ENCODE measurements at places on chromosomes 6 and 20.

DNA sequence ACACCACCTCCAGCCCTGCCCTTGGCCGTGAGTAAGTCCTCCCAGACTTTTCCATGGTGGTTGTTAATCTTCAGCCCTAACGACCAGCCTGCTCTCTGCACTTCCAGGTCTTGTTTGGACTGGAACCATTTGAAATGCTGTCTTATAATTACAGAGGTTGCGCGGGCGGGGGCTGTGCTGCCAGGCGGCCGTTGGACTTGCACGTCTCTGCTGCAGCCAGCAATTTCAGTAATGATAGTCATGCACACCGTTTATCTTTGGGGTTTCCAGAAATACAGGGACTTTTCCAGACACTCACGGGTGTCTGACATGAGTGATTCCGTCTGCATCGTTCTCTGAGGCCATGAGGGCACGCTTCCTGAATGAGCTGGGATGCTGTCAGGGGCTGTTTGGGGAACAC is 118.2 kb downstream of the BMP7 start:
- DNase-seq, result no peak

DNA sequence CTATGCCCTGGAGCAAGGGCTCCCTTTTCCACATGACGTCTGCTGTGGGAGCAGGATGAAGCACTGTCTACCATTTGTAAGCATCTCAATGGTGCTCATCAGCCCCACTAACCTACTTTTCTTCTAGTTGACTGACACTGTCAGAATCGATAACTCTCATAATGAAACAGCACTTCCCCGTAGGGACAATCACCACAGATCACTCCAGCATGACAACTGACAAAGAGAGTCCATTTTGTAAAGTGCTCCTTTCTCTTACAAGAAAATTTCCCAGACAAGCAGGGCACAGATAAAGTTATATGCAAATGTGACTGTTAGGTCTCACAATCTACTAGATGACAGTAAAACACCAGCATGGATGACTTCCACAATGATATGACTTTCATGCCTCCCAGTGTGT is 46.4 kb downstream of the HEBP2 start:
- DNase-seq, result no peak

GRCh38 chr6:139625081-139625939 is 250.9 kb upstream of the CITED2 start:
- DNase-seq, result no peak

DNA sequence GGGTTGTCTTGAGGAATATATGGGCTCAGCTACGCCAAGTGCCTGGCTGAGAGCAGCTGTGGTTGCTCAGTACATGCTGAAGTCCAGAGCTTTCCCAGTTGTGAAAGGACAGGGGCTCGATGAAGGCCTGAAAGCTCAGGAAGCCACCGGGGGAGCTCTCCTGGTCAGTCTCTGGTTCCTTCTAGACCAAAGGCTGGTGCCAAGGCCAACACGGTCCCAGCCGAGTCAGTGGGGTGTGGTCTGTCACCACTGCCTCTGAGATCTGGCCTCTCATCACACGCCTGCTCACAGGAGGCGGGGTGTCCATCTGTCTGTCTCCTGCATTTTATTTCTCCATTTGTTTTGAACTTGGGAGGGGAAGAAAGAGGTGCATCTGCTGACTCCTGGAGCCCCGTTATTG is 4.9 kb upstream of the FAM83C start:
- DNase-seq, result no peak

GRCh38 chr20:59074456-59074855 is 31.9 kb upstream of the PRELID3B start:
- no peak for DNase-seq

DNA sequence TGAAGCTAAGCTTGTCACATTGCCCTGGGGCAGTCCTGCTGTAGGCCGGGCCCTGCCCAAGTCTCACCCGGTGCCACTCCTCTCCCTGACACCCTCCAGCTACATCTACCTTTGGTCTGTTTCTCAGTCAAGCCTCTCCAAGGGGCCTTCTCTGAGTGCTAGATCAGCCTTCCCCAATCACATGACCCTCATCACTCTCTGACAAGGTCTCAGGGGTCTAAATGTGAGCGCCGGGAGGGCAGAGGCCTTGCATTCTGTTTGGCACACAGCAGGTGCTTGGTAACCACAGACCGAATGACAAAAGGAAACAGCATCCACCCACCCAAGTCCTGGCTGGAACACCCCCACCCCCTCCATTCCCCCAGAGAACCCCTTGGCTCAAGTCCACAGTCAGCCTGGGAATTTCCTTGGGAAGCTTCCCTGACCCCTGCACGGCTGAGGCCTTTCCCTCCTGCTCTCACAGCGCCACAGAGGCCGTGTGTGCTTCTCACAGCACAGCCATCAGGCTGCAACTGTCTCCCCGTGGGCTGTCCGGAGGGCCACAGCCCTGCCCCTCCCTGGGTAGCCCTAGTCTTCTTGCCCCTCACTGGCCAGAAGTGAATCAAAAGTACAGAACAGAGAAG is 32.9 kb downstream of the PKIG start:
- DNase-seq, result no peak

DNA sequence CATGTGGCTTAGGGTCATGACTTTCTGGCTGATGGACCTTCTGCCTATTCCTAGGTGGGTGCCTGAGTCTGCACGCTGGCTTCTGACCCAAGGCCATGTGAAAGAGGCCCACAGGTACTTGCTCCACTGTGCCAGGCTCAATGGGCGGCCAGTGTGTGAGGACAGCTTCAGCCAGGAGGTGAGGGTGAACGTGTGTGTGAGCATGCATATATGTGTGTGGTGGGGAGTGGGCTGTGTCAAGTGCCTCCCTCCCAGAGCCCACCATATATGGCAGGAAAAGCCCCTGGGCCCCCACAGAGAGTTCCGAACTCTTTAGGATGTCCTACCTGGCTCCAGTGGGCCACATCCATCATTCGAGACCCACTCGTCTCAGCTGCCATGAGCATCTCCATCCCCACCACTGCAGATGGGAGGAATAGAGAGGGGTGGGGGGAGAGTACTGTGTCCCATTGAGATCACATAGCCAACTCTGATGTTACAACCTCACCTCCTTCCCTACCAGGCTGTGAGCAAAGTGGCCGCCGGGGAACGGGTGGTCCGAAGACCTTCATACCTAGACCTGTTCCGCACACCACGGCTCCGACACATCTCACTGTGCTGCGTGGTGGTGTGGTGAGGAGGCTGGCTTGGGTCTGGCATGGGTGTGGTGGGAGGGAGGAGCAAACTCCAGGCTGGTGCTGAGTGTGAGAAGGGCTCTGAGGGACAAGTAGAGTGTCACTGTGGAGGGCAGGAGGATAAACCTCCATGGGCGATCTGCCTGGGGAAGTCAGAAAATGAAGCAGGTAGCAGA is 3.2 kb downstream of the SLC22A7 start:
- no peak for DNase-seq

GRCh38 chr6:32603888-32604287 is 14.2 kb upstream of the HLA-DRB1 start:
- DNase-seq, result no peak

- no peak for DNase-seq
Measured at GRCh38 chr20:3751305-3751674, 16.3 kb downstream of the ADISSP start.

- DNase-seq, result no peak
Measured at GRCh38 chr20:58081846-58082245, 146.6 kb downstream of the ANKRD60 start.

- no peak for DNase-seq
Measured at GRCh38 chr6:15319677-15320076, 73.8 kb downstream of the JARID2 start.

DNA sequence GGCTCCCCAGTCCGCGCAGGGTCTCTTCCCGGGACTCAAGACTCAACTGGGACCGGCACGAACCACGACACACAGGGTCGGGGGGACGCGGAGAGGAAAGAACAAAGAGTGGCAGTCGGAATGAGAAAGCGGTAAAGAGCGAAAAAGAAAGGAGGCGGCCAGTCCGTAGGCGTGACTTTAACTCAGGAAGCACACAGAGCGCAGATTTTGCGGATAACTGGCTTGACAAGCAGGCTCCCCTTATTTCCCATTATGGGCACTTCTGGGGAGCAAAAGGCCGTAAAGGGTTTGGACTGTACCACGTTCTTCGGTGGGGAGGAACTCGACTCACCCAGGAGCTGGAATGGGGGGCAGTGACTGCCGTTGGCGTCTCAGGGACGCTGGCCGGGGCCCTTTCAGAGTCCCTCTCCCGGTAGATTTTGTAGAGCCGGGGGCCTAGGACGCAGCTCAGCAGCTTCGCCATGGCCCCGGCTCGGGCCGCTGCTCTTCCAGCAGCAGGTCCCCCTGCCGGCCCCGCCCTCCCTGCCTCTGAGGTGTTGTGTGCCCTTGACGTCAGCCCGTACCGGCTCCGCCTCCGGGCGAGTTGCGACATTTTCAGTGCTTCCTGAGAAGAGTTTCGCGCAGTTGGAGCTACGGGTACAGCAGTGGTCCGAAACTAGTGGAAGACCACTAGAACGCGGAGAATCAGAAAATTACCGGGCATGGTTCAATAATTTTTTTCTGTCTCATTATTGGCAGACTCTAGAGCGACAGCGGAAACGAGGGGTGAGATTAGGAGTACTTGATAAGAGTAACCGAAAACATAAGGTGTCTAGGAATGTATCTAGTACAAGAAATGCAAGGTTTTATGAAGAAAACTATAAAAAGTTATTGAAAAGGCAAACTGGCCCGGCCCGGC is at the start of gene ABHD16A:
Gene ABHD16A, minus strand, starts transcription at position 506 of the 898 bp plus-strand sequence. Its CDS starts 43 bp downstream, at position 463.
- DNase-seq, result peak; percentile 90

GRCh38 chr6:13445005-13445743 is 42.2 kb downstream of the GFOD1 start:
- no peak for DNase-seq

DNA sequence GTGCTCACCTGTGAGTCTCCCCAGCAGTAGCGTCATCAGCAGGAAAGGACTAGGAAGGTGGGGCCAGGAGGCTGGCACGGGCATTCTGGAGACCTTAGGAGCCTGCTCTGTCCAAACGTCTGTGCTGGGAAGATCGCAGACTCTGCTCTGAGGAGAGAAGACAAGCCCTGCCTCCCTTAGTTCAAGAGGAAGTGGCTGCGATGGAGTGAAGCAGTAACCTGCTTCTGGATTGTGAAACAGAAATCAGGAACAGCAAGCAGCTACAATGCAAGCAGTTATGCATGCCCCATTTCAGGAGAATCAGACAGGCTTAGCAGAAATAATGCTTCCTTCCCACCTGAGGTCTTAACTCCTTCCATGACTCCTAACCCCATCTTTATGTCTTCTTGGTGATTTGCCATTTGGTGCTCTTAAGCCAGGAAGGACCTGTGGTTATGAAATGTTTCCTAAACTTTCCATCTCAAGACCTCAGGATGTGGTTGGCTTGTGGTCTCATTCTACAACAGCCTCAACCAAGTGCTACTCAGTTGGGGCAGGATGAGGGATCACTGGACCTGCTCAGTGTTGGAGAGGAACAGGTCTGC is at the start of gene SIRPB1:
Gene SIRPB1, minus strand, starts transcription at position 149 of the 584 bp plus-strand sequence. Its CDS starts 65 bp downstream, at position 84.
- no peak for DNase-seq

- no peak for DNase-seq
Measured at GRCh38 chr6:80174900-80175572, 68.6 kb downstream of the BCKDHB start.

- no peak for DNase-seq
Measured at GRCh38 chr6:67875877-67876383, 759.2 kb upstream of the ADGRB3 start.

DNA sequence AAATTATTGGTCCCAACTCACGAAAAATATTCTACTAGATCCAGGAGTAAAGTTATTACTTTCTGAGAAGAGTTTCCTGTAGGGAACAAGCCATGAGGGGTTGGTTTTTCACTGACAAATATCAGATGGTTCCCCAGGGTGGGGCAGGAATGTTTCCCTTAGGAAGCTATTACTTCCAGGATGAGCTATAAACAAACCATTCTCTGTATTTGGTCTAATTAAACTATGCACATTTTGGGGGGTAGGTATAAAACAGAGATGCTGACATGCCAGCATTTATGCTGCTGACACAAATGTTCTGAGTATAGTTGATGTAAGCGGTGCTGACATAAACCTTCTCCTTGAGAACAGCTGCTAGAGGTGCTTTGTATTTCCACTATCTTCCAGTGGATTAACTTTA is 54.2 kb downstream of the OGFRL1 start:
- DNase-seq, result no peak

GRCh38 chr6:92369309-92369708 is 1050.0 kb downstream of the EPHA7 start:
- DNase-seq, result no peak

DNA sequence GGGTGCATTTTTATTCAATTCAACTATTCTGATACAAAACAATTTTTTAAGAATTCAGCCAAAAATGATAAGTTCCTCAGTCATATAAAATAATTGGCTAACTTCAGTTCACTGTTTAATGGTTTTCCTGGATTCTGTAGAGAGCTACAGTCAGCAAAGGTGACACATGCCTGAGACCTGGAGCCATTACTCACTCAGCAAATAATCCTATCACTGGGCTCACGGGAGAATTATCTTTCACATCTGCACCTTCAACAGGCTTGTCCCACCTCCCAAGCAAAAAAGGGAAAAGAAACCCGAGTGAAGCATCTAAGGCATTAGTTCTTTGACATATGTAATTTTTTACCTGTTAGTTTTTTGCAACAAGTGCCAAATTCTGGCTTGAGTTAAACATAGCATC is 34.9 kb upstream of the FOXA2 start:
- no peak for DNase-seq

DNA sequence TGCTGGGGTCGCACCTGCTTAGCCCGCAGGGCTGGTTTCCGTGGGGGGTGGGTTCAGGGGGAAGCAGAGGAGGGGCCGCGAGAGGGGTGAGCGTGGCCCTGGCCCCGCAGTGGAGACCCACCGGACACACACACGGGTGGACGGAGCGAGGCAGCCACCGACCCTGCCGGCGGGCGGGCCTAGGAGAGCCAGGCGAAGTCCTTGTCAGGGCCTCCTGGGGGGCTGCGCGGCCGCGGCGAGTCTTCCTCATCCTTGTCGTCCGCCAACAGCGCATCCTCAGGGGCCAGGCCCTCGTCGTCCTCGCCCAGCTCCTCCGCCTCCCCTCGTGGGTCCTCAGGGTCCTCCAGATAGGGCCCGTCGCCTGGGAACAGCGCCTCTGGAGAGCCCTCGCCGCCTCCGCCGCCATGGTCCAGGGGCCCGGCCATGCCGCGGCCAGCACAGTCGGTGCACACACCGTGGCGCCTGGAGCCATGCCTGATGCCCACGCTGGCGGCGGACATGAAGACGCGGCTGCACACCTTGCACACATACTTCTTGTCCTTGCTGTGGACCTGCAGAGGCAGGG is 7.3 kb downstream of the SLC2A4RG start:
- DNase-seq, result no peak

DNA sequence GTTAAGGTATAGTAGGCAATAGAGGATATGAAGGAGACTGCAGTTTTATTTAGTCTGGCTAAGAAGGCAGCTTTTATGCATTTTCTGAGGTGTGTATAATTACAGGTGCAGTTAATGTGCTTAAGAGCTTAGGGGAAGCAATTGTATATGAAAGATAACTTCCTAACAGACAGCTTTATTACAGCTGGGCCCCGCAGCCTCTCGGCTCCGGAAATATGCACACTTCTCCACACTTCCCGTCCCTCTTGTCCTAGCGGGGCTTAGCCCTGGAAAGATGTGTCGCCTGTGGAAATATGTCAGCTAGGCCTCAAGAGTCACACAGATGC is 178.4 kb upstream of the ARID1B start:
- no peak for DNase-seq

- no peak for DNase-seq
Measured at GRCh38 chr20:48691523-48691922, 136.3 kb downstream of the PREX1 start.
